ENCODE measurements at places on chromosomes 6 and 20.

DNA sequence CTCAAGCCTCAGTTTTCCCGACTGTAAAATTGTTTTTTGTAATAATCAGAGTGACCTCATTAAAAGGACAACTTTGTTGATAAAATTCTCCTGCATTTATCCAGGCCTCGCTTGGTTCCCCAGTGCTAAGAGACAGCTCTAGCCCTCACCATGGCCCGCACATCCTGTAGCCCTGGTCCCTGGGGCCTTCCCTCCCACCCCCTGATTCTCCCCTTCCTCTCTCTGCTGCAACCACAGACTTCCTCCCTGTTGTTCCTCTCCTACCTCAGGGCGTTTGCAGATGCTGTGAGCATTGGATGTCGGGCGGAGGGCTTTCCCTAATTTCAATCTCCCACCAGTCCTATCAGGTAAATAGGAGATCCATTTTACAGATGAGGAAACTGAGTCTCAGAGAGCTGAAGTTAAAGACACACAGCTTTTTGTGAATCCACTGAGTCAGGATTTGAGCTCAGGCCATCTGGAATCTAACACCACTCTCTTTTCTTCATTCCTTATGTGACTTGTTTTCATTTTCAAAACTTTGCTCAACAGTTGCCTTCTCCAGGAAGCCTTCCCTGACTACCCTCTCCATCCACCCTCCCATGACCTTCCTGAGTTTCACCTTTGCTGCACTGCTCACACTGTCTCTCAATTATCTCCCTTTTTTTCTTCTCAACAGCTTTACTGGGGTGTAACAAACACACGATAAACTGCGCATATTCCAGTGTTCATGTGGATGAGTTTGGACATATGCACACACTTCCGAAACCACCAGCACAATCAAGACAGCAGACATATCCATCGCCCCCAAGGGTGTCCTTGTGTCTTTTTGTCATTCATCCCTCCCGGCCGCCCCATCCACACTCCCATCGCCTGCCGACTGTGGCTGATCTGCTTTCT is 107.1 kb downstream of the CEBPB start:
- no peak for DNase-seq

GRCh38 chr20:3164763-3165410 is 5.2 kb upstream of the FASTKD5 start:
- no peak for DNase-seq

- no peak for DNase-seq
These were observed 46.7 kb downstream of the TBC1D7 start for GRCh38 chr6:13281686-13282085.

GRCh38 chr6:167679122-167679736 is 147.5 kb upstream of the AFDN start:
- no peak for DNase-seq

GRCh38 chr20:20271271-20271670 is 96.6 kb upstream of the INSM1 start:
- no peak for DNase-seq

DNA sequence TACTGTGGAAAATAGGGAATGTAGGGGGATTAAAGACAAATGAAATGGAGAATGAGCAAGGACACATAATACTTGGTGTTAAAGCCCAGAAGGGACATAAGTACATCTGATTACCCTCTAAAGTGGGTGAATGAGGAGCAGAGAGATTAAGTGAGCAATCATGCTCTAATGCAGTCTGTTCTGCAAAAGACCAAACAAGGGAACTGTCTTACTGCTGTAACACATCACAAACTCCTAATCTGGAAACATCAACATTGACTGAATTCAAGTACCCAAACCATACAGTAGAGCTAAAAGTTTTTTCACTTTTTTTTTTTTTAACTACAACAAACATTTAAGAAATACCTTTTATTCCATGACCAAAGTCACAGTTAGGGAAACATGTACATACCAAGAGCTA is 19.3 kb upstream of the SLC17A4 start:
- DNase-seq, result no peak

GRCh38 chr6:90098001-90098531 is 198.6 kb downstream of the BACH2 start:
- DNase-seq, result no peak

- DNase-seq, result no peak
These were observed 39.3 kb downstream of the ARID1B start for GRCh38 chr6:156816505-156816904.

- DNase-seq, result no peak
These were observed 18.6 kb downstream of the KCNK17 start for GRCh38 chr6:39295611-39296011.

DNA sequence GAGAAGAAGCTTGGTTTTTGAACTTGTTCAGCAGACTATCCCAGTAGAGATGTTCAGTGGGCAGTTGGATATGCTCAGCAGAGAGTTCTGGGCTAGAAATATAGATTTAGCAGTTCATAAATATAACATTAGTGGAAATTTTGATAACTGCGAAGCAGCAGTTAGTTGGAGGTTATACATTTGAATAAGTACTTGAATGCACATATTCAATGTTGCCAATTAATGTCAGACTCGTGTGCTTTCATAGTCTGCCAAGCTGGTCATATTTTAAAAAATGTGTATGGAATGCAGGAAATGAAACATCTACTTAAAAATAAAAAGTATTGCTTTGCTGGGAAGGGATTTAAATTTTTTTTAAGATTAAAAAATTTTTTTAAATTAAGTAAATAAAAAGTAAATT is 92.5 kb upstream of the E2F3 start:
- no peak for DNase-seq

GRCh38 chr6:29502181-29502580 is 14.4 kb upstream of the MAS1L start:
- DNase-seq, result no peak

DNA sequence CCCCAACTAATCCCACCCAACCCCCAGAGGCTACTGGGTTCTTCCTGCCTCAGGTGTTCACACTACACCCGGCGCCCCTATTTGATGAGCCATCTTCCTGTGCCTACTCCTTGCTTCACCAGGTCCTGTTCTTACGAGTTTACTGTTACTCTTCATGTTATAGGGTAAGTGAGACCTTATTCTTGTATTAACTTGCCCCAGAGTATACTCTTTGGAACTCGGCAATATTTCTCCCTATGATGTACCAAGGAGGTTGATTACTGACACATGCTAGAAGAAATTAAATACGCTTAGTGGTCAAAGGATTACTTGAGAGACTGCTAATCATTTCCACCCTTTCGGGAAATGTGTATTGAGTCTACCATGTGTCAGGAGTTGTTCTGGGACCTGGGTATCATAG is 8.9 kb downstream of the RING1 start:
- no peak for DNase-seq

GRCh38 chr6:38035478-38035877 is 216.0 kb downstream of the ZFAND3 start:
- DNase-seq, result no peak

- peak; percentile 15 for DNase-seq
These were observed 6.1 kb downstream of the UBD start for GRCh38 chr6:29553268-29554057.

GRCh38 chr6:140271759-140272377 is 897.4 kb upstream of the CITED2 start:
- no peak for DNase-seq

DNA sequence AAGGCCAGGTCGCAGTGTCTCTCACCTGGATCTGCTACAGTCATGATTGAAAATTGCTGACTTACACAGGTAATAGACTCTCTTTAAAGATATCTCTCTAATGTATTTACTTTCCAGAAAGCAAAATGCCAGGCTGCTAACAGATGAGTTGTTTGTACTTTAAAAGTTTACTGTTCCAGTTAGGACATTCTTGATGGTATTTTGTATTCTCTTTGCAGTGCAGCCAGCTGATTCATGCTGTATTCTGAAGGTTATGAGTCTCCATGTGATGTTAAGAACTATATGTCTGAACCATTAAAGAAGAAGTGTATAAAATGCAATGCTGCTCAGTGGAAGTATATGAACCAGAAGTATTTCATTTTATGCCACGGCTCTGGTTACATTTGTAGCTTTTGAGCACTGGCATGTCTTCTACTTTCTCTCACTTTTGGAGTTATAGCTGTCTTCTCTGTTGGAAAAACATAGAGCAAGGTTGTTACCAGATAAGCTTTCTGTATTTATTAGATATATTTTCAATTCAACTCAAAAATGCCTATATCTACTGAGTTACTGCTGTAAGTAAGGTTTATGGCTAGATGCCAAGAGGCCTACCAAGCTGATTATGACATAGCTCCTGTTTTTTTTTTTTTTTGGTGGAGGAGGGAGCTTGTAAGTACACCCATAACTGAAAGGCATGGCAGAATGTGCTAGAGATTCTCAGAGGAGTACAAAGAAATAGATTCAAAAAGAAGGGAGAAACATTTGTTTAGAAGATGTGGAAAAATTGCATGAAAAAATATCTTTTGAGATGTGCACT is 130.5 kb upstream of the MAN1A1 start:
- no peak for DNase-seq

GRCh38 chr20:1920826-1921225 is 25.6 kb downstream of the SIRPA start:
- DNase-seq, result no peak

GRCh38 chr6:21733311-21733710 is 139.8 kb downstream of the SOX4 start:
- no peak for DNase-seq

DNA sequence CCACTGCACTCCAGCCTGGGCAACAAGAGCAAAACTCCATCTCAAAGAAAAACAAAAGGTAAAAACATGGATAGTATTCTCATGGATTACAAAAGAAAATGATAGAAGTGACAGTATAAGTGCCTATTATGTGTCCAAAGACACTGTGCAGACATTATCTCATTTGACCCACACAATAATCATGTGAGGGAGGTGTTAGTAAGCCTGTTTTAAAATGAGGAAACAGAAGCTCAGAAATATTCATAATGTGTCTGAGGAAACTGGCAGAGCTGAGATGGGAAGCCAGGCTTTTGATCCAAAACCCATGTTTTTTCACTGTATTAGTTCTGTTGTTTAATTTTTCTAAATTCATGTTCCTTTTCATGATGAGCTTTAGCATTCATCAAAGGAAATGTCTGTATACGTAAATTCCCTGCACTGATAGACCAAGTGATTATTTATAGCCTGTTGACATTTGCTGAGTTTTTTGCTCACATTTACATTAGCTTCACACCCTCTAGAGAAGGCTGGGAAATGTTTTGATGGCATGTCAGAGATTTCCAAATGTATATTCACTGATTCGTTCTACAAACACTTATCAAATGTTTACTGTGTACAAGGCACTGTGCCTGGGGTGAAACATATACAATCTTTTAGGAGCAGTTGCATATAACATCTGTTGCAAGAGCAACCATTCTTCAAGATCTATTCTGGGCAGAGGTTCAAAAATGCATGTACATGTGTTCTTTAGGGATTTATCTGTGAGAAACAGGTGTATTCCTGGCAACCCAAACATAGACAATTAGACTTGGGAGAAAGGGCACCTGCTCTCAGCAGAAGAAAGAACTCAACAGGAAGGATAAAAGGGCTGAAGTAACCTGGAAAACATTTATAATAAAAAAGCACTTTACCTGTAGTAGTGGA is 331.5 kb downstream of the SAMD5 start:
- DNase-seq, result no peak

GRCh38 chr6:26280407-26280806 is 84.6 kb upstream of the BTN3A2 start:
- no peak for DNase-seq

- DNase-seq, result no peak
These were observed 3.7 kb downstream of the COL20A1 start for GRCh38 chr20:63296531-63297299.

- DNase-seq, result no peak
These were observed 955.6 kb downstream of the TBC1D32 start for GRCh38 chr6:120378582-120379220.

GRCh38 chr20:62310757-62311121 is 7.9 kb downstream of the ADRM1 start:
- no peak for DNase-seq

All from stimulated activated CD4-positive, alpha-beta T cell treated with anti-CD3 and anti-CD28 coated beads, TNF-alpha, amount 100 ng/mL, for 1 hour (primary cell).